Effector memory CD8-positive, alpha-beta T cell (primary cell): ENCODE measurements at places on chromosomes 5 and 9.

- peaks cover 3% of the 10 kb centered on the region for H3K36me3 ChIP-seq
- DNase-seq: no peak
- H3K27ac ChIP-seq: no peak overlapping the region
These were observed 120.2 kb downstream of the SEMA6A start for GRCh38 chr5:116454417-116454927.

- no peak overlapping the region for H3K4me3 ChIP-seq
- no peaks in the 10 kb centered on the region for H3K36me3 ChIP-seq
- DNase-seq: no peak
- peaks cover 36% of the 10 kb centered on the region for H3K27me3 ChIP-seq
- H3K27ac ChIP-seq: no peak overlapping the region
- no peaks in the 10 kb centered on the region for H3K4me1 ChIP-seq
These were observed 5.6 kb downstream of the OLFM1 start for GRCh38 chr9:135093111-135093510.

DNA sequence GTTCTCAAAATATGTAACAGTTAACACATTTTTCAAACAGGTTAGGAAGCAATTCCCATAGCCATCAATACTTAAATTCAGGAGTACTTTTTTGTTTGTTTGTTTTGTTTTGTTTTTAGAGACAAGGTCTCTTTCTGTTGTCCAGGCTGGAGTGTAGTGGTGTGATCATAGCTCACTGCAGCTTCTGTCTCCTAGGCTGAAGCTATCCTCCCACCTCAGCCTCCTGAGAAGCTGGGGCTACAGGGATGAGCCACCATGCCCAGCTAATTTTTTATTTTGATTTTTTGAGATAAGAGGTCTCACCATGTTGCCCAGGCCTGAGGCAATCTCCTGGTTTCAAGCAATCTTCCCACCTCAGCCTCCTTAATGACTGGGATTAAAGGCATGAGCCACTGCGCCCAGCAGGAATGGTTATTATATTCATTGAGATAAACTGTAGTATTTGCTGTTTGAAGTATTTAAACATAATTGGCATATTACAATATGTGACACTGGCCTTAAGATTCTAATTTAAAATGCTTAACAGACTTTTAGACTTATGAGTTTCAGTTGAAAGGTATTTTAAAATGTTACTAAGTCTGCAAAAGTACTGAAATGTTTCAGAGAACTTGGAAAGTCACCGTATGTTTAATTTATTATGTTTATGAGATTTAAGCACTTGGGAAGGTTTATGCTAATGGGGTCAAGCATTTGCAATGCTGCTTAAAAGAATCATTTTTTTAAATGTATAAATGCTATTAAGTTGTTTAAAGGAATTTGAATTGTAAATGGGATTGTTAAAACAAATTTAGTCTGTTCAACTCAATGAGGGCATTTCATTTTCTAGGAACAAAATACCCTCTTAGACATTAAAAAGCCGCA is 17.0 kb downstream of the UTP15 start:
- no peak for DNase-seq
- peaks cover 37% of the 10 kb centered on the region for H3K36me3 ChIP-seq
- no peaks in the 10 kb centered on the region for H3K4me1 ChIP-seq
- no peak overlapping the region for H3K27ac ChIP-seq

- no peak overlapping the region for H3K4me3 ChIP-seq
- no peaks in the 10 kb centered on the region for H3K27me3 ChIP-seq
- H3K27ac ChIP-seq: no peak overlapping the region
- H3K4me1 ChIP-seq: no peaks in the 10 kb centered on the region
These were observed 53.4 kb downstream of the PLPP1 start for GRCh38 chr5:55481293-55481855.

- peaks cover 12% of the 10 kb centered on the region for H3K27me3 ChIP-seq
- H3K36me3 ChIP-seq: no peaks in the 10 kb centered on the region
- H3K4me3 ChIP-seq: no peak overlapping the region
These were observed 5.7 kb downstream of the NEURL1B start for GRCh38 chr5:172646716-172647285.

DNA sequence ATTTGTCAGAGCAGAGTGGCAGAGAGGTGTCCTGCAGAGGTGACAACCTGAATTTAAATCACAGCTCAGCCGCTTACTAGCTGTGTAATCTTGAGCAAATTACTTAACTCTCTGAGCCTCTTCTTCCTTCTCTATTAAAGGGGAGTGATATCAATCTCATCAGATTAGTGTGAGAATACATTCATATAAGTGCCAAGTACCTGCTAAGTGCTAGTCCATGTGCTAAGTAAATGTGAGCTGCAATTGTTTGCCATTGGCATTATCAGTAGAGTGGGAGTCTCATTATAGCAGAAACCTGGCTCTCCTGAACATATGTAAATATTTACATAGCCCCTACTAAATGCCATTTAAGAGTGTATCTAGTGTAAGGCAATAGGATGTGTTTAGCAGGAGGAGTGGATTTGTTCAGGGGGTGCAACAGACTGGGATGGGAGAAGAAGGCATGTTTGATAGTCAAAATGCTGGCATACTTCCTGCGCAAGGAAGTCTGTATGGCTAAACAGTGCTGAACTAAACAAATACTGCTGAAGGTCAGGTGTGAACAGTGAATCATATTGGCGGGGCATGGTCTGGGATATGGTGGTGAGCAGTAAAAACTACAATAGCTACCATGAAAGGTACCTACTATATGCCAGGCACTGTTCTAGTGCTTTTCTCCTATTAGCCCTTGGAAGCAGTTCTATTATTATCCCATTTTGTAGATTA is 74.5 kb downstream of the F2RL2 start:
- peaks cover 66% of the 10 kb centered on the region for H3K4me1 ChIP-seq
- DNase-seq: no peak
- H3K27me3 ChIP-seq: no peaks in the 10 kb centered on the region
- H3K27ac ChIP-seq: peak overlapping the region; percentile 97
- H3K36me3 ChIP-seq: peaks cover 18% of the 10 kb centered on the region
- H3K4me3 ChIP-seq: peak overlapping the region; percentile 67

DNA sequence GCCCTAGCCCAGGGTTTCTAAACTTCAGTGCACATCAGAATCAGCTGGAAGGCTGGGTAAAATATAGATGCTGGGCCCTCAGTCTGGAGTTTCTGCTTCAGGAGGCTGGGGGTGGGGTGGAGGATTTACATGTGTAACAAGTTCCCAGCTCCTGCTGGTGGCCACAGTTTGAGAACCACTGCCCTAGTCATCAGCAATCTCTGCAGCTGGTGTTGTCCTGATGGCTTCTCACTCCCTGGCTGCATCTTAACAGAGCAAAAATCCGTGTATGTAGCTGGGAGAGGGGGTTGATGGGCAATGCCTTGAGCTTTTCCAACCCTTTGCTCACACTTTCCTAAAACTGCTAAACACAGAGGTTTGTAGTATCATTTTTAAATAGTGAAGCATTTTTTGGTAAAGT is 186.0 kb upstream of the KLF9 start:
- H3K27me3 ChIP-seq: no peaks in the 10 kb centered on the region
- no peaks in the 10 kb centered on the region for H3K36me3 ChIP-seq
- peaks cover 4% of the 10 kb centered on the region for H3K4me1 ChIP-seq
- no peak overlapping the region for H3K27ac ChIP-seq
- DNase-seq: no peak

GRCh38 chr5:171418982-171419687 is at the start of gene FGF18:
Gene FGF18, plus strand, starts transcription at chr5:171419647. Its CDS starts 553 bp downstream, at chr5:171420200.
- DNase-seq: peak; percentile 17
- H3K4me1 ChIP-seq: peaks cover 6% of the 10 kb centered on the region
- no peak within 1 kb of the TSS for H3K27ac ChIP-seq
- peaks cover 37% of the 10 kb centered on the region for H3K27me3 ChIP-seq
- peak within 1 kb of the TSS; percentile 81 for H3K4me3 ChIP-seq
- peaks cover 29% of the 10 kb centered on the region for H3K36me3 ChIP-seq

DNA sequence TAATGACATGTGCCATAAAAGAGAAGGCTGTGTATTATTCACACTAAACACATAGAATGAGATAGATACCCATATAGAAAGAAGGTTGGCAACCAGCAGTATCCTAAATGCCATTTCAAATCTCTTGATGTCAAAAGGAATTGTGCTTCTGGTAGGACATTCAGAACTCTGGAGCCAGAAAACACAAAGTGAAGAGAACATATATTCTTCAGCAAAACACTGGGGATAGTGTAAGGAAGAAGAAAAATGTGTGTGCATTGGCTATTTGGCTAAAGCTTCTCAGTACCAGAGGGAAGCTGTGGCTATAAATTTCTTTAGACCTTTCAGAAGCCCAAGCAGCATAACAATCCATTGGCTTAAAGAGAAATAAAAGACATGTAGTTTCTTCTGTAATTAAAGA is 551.6 kb upstream of the C9orf72 start:
- no peaks in the 10 kb centered on the region for H3K4me1 ChIP-seq
- H3K27me3 ChIP-seq: no peaks in the 10 kb centered on the region
- no peak for DNase-seq

- H3K27ac ChIP-seq: no peak overlapping the region
- no peak for DNase-seq
- H3K36me3 ChIP-seq: peaks cover 3% of the 10 kb centered on the region
- H3K4me3 ChIP-seq: no peak overlapping the region
- H3K4me1 ChIP-seq: no peaks in the 10 kb centered on the region
These were observed 122.1 kb upstream of the ADAMTS16 start for GRCh38 chr5:5017827-5018577.

GRCh38 chr5:18236386-18236785 is 602.1 kb downstream of the TAF11L14 start:
- H3K27me3 ChIP-seq: no peaks in the 10 kb centered on the region
- no peaks in the 10 kb centered on the region for H3K4me1 ChIP-seq
- no peak overlapping the region for H3K4me3 ChIP-seq
- no peak overlapping the region for H3K27ac ChIP-seq
- no peaks in the 10 kb centered on the region for H3K36me3 ChIP-seq
- DNase-seq: no peak

GRCh38 chr5:76144513-76145274 is 61.5 kb downstream of the SV2C start:
- no peak overlapping the region for H3K4me3 ChIP-seq
- H3K27ac ChIP-seq: no peak overlapping the region
- DNase-seq: no peak

DNA sequence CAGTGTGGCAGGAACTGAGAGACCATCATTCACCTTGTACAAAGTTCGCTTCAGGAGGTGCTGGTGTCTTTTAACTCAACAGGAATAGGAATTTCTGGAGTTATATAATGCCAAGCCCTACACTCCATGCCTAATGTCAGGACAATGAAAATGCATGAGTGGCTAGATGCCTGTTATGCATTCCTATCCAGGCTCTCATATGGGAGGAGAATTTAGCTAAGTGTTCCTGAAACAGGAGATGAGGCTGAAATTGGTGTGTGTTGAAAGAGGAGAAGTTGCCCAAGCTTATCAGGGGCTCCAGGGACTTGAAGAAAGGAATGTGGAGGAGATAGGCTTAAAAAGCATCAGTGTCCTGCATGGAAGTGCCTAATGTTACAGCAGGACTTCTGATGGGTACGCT is 26.8 kb upstream of the PRUNE2 start:
- H3K4me3 ChIP-seq: no peak overlapping the region
- H3K36me3 ChIP-seq: no peaks in the 10 kb centered on the region
- H3K27me3 ChIP-seq: peaks cover 6% of the 10 kb centered on the region
- H3K27ac ChIP-seq: no peak overlapping the region

DNA sequence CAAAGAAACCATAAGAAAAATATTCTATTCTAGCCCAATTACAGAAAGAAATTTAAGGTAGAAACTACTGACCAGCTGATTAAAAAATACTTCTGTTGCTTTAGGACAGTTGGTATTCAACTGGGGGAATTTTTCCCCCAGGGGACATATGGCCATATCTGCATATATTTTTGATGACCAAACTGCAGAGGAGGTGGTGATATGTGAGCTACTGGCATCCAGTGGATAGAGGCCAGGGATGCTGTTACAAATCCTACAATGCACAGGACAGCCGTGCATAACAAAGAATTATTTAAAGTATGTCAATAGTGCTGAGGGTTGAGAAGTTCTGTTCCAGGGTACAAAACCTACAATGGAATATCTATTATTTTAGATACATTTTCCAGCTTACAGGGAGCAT is 24.0 kb downstream of the ZFR start:
- no peaks in the 10 kb centered on the region for H3K27me3 ChIP-seq
- no peak overlapping the region for H3K4me3 ChIP-seq
- peaks cover 42% of the 10 kb centered on the region for H3K36me3 ChIP-seq
- DNase-seq: no peak
- H3K4me1 ChIP-seq: peaks cover 22% of the 10 kb centered on the region

DNA sequence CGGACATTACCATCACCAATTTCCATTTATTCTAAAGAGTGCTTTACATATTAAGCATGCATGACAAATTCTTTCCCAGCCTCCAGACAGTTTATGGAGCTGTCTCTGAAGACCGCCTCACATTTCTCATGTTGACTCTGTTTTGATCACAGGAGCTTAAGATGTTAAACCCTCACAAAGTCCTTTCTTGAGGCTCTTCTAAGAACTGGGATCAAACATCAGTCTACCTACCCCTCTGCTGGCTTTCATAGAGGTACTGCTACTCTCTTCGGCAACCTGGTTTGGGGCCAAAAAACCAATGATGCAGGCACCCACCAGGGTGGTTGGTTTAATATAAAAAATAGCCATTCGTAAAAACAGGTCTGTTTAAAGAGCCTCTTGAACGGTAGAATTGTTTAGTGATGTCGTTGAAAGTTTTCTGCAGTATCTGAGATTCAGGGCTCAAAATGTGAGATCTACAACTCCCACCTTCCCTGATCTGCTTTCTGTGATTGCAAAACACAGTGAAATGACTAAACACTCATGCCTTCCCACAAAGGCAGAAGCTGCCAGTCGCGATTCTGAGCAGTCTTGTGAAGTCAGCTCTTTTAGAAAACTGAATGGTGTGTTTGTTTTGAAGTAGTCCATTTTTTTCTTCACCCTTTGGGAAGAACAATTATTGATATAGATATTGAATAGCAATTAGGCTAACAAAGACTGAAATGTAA is 3.5 kb downstream of the RXFP3 start:
- no peak overlapping the region for H3K4me3 ChIP-seq
- peaks cover 4% of the 10 kb centered on the region for H3K36me3 ChIP-seq
- peaks cover 69% of the 10 kb centered on the region for H3K27me3 ChIP-seq
- DNase-seq: no peak
- H3K27ac ChIP-seq: no peak overlapping the region

DNA sequence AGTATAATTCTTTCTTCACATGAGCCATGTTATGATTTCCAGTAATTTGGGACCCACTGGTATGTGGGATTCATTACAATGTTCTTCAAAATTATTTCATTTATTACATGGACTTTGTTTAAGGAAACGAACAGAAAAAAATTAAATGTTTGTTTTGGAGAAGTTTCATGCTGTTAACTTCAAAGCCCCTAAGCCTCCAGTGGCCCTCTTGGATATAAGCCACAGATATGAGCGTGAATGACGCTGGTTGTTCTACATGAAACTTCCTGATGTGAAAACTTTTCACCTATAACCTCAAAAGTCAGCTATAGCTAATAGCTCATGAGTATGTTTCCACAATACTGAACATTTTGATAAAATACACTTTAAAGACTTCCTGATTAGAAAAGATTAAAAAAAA is 334.2 kb downstream of the PDE4D start:
- H3K4me3 ChIP-seq: no peak overlapping the region
- no peaks in the 10 kb centered on the region for H3K27me3 ChIP-seq
- DNase-seq: no peak

DNA sequence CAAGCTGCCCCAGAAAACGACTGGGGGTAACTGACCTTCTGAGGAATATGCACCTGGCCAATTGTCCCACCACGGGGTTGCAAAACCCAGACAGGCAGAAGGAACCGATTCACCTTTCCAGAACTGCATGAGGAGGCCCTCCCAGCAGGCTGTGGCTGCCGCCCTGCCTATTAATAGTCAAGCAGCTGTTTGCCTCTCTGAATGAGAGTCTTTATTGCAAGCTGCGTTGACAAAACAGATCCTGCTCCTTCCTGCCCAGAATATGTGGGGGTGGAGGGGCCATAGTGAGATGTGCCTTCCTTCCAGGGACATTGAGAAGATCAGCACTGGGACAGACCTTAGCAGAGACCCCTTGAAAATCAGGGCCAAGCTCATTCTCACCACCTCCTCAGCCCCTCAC is 18.3 kb upstream of the TCOF1 start:
- no peak for DNase-seq
- H3K27me3 ChIP-seq: no peaks in the 10 kb centered on the region
- no peaks in the 10 kb centered on the region for H3K36me3 ChIP-seq
- no peak overlapping the region for H3K4me3 ChIP-seq
- peaks cover 6% of the 10 kb centered on the region for H3K4me1 ChIP-seq
- no peak overlapping the region for H3K27ac ChIP-seq
